Progenitor cell of endocrine pancreas (in vitro differentiated cells): ENCODE measurements at places on chromosomes 7 and 10. TPM values are rescaled to one million over a fixed set of nuclear protein-coding genes. Genes with fewer than 3 reads are reported as not detected.

The KCNMA1 gene
- total RNA-seq, result 5.8 and 7.3 TPM in 2 replicates

The HECW1 gene
- total RNA-seq, result 0.09 and 0.50 TPM in 2 replicates

The CRPPA gene
- total RNA-seq, result 3.8 and 4.5 TPM in 2 replicates

The MEIG1 gene
- 1.6 and 3.0 TPM in 2 replicates for total RNA-seq

The TMEM213 gene
- not detected in 2 replicates for total RNA-seq

The PTPN20 gene
- 0.55 TPM in 1 of 2 replicates, not detected in the other for total RNA-seq

The AASS gene
- 70.2 and 76.3 TPM in 2 replicates for total RNA-seq

The CRYGN gene
- total RNA-seq, result 2.5 and 3.2 TPM in 2 replicates

DNA sequence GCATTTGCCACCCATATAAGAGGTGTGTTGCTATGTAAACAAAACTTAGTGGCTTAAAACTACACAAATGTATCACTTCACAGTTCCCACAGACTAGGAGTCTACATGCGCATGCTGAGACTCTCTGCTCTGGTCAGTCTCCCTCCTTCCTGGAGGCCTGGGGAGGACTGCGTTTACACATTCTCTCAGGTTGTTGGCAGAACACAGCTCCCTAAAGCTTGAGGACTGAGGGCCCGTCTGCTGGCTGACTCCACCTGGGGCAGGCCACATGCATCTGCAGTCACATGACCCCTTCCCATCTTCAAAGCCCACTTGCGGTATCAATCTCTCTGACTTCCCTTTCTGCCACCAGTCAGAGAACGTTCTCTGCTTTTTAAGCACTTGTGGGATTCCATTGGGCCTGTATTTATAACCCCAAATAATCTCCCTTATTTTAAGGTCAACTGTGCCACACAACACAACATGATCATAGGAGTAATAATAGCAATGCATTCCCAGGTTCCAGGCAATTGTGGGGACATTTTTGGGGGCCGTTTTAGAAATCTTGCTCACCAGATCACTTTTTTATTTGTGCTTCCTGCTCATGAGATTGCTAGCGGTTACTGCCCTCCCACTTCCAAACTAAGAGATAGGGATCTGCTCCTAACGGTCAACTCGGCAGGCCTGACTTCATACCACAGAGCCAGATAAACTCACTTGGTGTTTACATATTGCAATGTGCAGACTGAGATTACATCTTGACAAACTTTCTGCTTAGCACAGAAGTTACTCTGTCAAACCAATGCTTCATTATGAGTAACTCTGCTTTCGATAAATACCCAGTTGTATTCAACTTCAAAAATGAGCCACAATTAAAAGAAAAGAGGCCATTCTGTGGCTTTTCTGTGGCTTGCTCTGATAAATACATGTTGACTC lies 96.3 kb downstream of the ALOX5 start:
- no peak for DNase-seq

GRCh38 chr7:27905951-27906350 lies 166.0 kb downstream of the TAX1BP1 start:
- no peak for DNase-seq

GRCh38 chr7:142992427-142992826 lies 30.3 kb upstream of the KEL start:
- DNase-seq, result no peak

GRCh38 chr10:34791228-34791627 lies 23.9 kb downstream of the PARD3 start:
- DNase-seq, result no peak

- no peak for DNase-seq
Measured at GRCh38 chr10:29947701-29948060, 111.7 kb downstream of the JCAD start.

DNA sequence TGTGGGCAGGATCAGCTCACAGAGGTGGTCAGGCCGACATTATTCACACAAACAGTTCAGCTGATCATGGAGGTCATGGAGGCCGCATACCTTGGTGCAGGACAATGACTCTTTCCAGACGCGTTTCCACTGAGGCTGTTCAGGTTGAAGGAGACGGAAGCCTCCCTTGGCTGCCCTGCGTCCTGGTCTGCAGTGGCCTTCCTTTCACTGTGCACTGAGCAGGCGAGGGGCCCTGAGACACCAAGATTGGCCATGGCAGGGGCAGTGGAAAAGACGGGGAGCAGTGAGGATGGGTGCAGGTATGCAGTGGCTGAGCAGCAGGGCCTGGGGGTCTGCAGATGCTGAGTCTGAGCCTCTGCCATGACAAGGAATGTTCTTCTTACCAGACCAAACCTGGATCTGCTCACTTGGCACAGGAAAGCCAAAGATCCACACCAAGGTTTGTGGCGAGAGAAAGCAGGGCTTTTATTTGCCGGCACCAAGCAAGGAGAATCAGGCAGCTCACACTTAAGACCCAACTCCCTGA lies 263.3 kb downstream of the GLRX3 start:
- DNase-seq, result no peak

GRCh38 chr7:49099587-49100326 lies 175.4 kb downstream of the CDC14C start:
- no peak for DNase-seq

DNA sequence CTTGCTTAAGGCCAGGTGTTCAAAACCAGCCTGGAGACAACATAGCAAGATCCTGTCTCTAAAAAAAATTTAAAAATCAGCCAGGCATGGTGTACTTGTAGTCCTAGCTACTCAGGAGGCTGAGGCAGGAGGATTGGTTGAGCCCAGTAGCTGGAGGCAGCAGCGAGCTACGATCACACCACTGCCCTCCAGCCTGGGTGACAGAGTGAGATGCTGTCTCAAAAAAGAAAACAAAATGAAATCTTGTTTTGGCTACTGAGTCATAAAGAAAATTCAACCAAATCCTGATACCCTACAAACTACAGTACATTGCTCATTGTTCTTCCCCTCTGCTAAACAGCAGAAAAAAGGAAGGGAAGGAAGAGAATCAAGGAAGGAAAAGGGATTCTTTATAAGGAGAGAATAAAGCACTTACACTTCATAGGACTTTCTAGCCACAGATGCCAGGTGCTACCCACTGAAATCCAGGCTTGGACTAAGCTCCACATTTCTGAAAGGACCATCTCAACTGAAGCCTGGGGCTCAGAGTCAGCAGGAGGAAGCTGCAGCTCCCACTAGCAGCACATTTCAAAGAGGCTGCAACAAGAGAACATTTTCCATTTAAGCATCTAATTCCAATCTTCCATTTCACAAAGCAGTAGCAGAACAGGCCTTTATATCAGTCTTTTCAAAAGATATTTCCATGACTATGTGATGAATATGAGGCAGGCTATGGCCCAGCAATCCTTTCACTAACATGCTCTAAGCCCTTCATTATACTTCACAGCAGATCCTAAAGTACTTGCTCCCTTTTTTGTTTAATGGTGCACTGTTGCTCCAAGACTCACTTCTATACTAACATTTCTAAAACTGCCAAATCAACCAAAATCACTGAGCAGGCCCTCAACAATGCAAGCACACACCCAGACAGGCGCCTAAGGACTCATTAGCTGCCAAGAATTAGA lies 13.5 kb downstream of the TNPO3 start:
- DNase-seq, result no peak

DNA sequence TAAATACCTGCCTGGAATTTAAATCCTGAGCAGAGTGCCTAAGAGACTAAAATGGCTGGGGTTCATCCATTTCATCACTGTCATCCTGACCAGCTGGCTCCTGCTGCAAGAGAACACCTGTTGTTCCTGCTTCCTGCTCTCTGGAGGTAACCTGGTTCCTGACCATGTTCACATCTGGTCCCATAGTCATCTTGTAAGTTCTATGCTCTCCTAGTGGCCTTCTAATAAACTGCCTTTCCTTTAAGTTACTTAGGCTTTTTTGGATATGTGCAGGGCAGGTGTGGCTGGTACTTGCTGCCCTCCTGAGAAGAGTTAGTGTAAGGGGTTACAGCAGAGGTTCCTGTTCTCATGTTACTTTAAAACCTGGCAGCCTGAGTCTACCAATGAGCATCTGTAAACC lies 80.0 kb downstream of the NRCAM start:
- no peak for DNase-seq

DNA sequence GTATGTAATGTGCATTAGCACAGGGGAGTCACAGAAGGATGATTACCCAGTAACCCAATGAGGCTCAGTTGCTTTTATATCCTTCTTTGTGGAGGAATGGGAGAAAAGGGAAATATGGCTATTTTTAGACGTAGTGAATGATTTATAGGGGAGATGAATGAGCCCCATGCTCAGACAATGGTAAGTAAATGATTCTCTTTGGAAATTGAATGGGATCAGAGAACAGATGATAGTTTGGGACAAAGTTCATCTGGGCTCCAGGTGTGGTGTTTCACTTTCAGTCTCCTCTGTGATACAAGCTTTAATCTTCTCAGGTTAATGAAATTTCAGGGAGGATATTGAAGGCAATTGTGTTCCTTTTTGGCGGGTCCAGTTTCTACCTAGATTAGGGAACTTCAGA lies 63.0 kb upstream of the MPP7 start:
- no peak for DNase-seq

DNA sequence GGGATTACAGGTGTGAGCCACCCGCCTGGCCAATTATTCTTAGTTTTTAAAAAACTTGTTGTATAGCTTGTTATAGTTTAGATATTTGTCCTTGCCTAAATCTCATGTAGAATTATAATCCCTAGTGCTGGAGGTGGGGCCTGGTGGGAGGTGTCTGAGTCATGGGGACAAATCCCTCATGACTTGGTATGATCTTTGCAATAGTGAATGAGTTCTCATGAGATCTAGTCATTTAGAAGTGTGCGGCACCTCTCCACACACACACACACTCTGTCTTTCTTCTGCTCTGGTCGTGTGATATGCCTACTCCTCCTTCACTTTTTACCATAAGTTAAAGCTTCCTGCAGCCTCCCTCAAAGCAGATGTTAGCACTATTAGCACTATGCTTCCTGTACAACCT lies 37.2 kb downstream of the FAM149B1 start:
- no peak for DNase-seq

GRCh38 chr7:134089446-134089845 lies 37.7 kb upstream of the LRGUK start:
- no peak for DNase-seq

DNA sequence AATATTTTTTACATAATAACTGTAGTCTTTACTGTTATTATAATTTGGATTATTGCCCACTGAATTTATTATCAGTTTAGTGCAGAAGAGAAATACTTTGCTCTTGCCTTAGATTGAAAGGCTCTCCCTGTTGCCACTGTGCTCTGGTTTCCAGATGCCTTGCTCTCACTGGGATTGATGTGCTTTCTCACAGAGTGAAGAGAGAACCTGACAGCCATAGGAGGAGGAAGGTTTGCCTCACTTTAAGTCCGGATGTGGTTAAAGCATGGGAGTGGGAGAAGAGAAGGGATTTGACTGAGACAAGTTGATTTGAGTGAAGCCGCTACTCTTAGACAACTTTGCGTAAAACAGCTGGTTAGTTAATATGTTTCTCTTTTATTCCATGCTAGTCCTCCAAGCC lies 68.2 kb upstream of the RPA3 start:
- DNase-seq, result no peak

- no peak for DNase-seq
Measured at GRCh38 chr7:32937344-32938174, 19.7 kb upstream of the FKBP9 start.

- no peak for DNase-seq
Measured at GRCh38 chr7:157737151-157738065, 400.6 kb downstream of the DNAJB6 start.

DNA sequence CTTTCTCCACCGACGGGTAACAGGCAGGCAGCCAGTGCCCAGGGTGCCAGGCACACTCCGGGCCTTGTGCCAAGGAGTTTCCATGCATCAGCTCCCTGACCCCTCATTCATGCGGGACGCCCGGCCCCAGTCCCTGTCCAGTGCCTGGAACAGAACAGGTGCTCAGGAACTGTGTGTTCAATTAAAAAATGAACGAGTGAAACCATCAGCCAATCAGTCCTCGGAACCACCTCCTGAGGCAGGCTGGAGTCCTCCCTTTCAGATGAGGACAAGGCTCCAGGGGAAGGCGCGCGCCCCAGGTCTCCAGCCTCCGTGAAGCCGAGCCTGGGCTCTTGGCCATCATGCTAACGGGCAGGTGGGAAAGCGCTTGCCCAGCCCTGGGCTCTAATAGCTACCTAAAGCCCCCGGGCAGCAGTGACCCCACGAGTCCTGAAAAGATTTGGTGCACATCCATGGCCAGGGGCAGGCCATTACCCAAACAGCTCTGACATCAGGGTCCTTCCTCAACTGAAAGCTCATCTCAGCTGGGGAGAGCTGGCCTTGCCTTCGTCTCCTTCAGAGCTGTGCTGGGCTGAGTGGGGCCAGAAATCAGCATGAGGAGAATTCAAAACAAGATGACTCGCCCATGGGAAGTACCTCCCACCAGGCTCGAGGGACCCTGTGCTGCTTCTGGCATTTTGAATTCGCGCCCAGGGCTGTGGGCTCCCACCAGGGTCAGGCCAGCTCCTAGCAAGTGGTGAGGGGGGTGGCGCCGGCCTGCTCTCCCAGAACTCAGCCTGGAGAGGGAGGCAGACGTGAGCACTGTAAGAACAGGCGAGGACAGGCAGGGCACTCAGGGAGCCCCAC lies 200.5 kb downstream of the MAD1L1 start:
- no peak for DNase-seq

GRCh38 chr10:130339091-130339490 lies 202.9 kb downstream of the GLRX3 start:
- DNase-seq, result no peak

DNA sequence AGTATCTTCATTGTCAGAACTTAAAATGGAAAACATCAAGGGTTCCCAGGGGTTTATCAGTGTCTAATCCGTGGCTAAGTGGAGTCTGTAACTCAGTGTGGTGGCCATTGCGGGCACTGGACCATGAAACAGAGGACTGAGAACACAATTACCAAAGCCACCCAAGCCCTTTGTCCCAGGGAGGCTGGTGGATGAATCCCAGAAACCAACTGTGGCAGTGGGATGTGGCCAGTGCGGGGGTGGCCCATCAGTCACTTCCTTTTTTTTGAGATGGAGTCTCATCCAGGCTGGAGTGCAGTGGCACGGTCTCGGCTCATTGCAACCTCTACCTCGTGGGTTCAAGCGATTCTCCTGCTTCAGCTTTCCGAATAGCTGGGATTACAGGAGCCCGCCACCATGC lies 61.8 kb downstream of the TACC2 start:
- no peak for DNase-seq

- no peak for DNase-seq
Measured at GRCh38 chr10:110723224-110723891, 79.2 kb downstream of the RBM20 start.

DNA sequence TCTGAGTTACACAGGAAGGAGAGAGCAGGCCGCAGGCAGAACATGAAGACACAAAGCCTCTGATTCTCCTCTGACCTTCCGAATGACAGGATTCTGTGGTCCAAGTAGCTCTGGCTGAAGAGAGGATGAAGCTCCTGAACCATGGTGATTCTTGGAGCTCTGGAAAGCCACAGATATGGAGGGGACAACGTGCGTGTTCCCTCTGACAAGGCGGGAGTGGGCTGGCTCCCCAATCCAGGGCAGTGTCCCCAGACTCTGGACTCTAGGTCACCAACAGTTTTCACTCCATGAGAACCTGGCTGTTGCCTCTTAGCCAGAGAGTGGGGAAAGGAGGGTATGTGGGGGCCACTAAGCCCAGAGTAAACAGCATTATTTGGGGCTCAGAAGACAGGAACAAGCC lies 7.4 kb upstream of the TRPV6 start:
- no peak for DNase-seq
